Activated CD4-positive, alpha-beta T cell treated with anti-CD3 and anti-CD28 coated beads, Interleukin-2, amount 10 ng/mL, durations not matched to agents 24 days and 14 days (primary cell): ENCODE measurements at places on chromosomes 6 and 20. TPM values are rescaled to one million over a fixed set of nuclear protein-coding genes. Genes with fewer than 3 reads are reported as not detected.

B3GAT2 gene
- 0.05 TPM in 1 of 2 replicates, not detected in the other for total RNA-seq

HIVEP1 gene
- total RNA-seq, result 55.3 and 57.6 TPM in 2 replicates

DNA sequence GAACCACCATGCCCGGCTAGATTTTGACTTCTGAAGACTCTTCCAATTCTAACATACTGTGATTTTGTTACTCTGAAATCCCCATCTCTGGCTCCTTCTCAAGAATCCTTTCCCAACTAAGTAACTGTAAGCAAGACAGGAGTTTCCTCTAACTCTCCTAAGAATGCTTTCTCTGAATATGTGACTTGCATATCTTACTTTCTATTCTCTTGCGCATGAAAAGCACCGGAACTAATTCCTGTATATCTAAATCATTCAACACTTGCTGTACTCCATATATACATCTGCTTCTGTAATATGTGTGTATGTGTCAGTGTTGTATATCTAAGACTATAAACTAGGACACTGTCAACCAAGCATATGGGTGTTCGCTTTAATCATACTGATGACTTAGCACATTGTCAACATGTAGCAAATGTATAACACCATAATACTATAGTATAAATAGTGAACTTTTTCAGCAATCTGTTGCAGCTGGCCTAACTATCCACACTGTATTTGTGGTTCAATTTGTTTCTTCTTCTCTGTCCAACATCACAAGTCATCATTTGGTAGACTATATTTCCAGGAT is 108.1 kb upstream of the PRDM1 start:
- H3K27me3 ChIP-seq, result peaks cover 7% of the 10 kb centered on the region
- no peak overlapping the region for H3K27ac ChIP-seq
- H3K4me3 ChIP-seq, result no peak overlapping the region
- DNase-seq, result no peak
- peaks cover 41% of the 10 kb centered on the region for H3K4me1 ChIP-seq

GATA5 gene
- total RNA-seq, result not detected in 2 replicates

DNA sequence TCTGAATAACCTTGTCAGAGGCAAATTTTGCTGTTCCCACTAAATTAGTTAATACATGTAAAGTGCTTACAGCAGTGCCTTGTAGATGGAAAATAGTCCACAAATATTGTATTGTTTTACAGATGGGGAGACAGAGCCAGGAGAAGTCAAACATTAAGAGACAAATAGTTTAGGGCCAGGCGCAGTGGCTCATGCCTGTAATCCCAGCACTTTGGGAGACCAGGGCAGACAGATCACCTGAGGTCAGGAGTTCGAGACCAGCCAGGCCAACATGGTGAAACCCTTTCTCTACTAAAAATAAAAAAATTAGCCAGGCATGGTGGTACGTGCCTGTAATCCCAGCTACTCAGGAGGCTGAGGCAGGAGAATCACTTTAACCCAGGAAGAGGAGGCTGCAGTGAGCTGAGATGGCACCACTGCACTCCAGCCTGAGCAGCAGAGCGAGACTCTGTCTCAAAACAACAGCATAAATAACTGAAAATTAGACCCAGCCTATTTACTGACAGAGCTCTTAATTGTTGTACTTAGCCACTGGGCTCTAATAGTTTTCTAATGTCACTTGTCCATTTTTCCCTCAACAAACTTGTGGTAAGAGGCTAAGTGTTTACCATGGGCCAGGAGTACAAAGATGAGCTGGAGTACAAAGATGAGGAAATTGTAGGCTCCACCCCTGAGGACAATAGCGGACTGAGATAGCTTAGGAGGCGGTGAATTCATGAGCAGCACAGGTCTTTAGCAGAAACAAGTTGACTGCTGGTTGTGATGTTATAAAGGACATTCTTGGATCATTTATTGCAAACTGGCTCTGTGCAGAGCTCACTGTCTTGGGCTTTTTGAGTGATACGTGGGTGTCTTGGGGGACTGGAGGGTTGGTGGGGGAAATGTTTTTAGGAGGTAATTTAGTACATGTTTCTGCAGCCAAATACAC is 6.4 kb downstream of the ZSWIM3 start:
- H3K27ac ChIP-seq, result no peak overlapping the region
- peaks cover 12% of the 10 kb centered on the region for H3K4me1 ChIP-seq
- DNase-seq, result no peak
- H3K4me3 ChIP-seq, result no peak overlapping the region
- H3K27me3 ChIP-seq, result no peaks in the 10 kb centered on the region
